ENCODE measurements at places on chromosomes 2 and 18.

- DNase-seq, result no peak
These were observed 152.6 kb downstream of the EXOC6B start for GRCh38 chr2:72673279-72673678.

- no peak for DNase-seq
These were observed 6.8 kb downstream of the DNPEP start for GRCh38 chr2:219380926-219381325.

- DNase-seq, result no peak
These were observed 519.9 kb downstream of the KCNJ3 start for GRCh38 chr2:155218292-155218924.

DNA sequence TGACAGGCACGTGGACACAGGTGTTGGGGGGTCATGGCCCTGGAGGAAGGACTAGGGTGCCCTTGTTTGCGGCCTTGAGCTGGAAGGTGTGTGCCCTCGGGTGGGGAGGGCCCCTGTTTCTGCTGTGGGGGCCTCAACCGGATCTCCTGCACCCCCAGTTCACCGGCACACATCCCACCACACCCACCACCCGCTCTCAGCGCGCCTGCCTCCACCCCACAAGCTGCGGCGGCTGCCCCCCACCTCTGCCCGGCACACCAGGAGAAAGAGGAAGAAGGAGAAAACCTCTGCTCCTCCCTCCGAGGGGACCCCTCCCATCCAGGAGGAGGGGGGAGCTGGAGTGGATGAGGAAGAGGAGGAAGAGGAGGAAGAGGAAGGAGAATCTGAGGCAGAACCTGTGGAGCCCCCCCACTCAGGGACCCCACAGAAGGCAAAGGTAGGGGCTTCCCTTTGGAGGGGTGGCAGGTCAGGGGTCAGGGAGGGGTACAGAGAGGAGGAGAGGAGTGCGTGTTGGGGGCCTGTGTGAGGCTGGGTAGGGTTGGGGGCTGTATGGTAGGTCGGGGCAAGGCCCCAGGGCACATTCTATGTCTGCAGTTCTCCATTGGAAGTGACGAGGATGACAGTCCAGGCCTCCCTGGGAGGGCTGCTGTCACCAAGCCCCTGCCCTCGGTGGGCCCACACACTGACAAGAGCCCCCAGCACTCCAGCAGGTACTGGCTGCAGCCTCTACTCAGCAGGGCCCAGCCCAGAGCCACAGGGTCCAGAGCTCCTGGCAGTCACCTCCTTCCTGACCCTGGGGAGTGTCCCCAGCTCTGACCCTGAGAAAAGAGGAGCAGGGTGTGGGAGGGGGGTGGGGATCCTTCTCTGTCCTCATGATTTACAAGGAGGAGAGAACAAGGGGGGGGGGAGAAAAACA is 1.8 kb downstream of the SLC4A3 start:
- no peak for DNase-seq

DNA sequence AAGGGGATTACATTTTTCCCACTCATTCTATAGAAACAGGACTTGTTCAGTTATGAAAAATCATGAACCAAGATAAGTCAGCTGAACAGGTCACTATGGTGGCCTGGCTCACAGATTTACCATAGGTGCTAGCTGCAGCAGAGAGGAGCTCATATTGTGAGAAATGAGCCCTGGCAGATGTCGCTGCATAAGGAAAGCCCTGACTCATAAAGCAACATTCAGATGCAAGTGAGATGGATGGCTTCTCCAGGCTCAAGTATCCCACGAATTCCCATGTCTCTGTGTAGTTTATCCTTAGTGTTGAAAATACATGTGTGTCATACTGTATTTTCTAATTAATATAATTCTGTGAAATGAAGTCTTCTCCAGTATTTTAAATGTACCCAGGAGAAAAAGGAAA is 115.0 kb upstream of the LHCGR start:
- DNase-seq, result no peak
